ENCODE measurements at places on chromosomes 16 and 17.
A peak's percentile ranks its signal among the peaks of the same experiment; 100 is the strongest.

GRCh38 chr17:46020023-46020761, 21.1 kb downstream of the STH start:
- DNase-seq, result no peak

- DNase-seq, result no peak
Observed at GRCh38 chr16:84508502-84508901, 4.0 kb upstream of the MEAK7 start.

DNA sequence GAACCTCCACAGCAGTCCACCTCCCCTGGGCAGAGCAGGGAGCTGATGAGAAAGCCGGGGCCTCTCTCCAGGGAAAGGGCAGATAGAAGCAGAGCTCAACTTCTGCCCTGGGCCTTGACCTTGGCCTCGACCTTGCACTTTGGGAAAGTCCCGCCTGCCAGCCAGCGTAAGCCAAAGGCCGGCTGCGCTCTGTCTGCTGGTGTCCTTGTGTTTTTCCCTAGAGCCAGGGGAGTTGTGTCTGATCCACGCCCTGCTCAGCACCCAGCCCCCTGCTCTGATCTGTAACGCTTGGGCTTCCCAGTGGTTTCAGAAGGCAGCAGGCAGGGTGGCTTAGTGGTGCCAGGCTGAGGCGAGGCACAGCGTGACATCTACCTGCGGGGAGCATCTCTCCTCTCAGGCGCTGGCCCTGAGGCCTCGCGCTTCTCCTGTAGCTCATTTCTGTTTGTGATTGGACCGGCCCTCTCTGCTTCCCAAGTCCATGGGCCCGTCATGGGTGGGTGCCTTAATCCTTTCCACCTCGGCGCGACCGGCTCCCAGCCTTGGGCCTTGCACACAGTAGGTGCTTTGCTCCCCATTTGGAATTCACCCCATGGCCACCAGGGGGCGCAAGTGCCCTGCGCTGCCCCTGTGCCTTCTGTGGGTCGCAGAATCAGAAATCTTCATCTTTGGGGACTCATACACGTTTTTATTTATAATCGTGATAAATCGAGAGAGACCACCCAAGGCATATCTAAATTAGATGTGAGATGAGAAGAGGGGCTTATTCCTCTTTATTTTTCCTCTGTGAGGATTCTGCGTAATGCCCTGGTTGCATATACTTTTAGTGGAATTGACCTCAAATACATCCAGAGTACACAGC, 24.2 kb downstream of the SGSH start:
- peak; percentile 76 for DNase-seq

- DNase-seq, result no peak
Observed at GRCh38 chr17:38463451-38463858, 35.2 kb downstream of the ARHGAP23 start.

GRCh38 chr17:17661134-17661533, 20.1 kb upstream of the RAI1 start:
- no peak for DNase-seq
